ENCODE measurements at places on chromosomes 5 and 9.

DNA sequence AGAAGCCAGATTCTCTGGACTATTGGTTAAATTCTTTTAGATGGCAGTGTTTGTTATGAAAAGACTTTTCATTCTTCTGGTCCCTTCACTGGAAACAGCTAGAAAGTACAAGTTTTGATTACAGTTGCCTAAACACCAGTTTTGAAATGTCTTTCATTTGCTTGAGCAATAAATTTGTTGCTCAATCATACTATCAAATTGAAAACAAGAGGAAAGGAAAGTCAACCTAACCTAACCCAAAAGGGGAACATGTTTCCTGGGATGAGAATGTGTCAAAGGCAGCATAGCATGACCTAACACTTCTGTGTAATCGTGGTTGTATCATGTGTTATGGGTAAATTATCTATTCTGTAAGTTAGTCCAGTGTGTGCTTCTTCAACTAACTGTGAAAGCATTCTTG lies 213.2 kb downstream of the TMC1 start:
- no peak for DNase-seq

DNA sequence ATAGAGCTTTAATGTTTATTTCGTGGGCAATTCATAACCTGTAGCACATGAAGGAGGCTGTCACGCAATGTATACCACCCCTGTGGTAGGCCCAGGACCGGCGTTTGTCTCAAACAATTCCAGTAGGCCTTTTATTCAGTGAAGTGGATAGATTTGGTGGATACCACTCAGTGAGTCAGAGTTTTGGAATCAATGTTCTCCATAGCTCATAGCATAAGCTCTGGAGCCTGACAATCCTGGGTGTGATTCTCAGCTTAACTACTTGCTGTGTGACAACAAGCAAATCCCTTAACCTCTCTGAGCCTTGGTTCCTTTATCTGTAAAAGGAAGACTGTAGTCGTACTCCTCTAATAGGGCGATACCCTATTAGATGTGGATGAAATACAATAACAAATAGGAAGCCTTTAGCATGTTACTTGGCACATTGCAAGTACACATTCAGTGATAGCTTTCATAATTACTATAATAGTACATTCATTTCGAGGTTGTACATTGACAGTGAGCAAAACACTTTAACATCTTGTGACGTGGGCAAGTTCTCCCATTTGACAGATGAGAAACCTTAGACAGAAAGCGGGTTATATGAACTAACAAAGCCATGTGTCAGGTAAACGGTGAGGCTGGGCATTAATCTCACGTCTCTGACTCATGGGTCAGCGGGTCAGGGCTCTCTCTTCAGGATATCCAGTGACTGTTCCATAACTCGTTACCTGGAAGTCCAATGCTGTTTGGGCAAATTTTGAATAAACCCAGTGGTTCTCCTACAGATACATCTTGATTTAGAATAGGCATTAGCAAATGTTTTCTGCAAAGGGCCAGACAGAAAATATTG lies 130.8 kb downstream of the C9orf152 start:
- DNase-seq, result no peak

- DNase-seq, result no peak
These were observed 39.0 kb upstream of the TMEM250 start for GRCh38 chr9:136157477-136158265.

GRCh38 chr9:82538634-82539033 lies 524.3 kb downstream of the RASEF start:
- no peak for DNase-seq

Measured in CD8-positive, alpha-beta T cell (primary cell).